Tibial artery (tissue), 4 donors: ENCODE measurements at places on chromosomes 6 and 20.

GRCh38 chr6:116766506-116767176 lies 1.1 kb upstream of the FAM162B start:
- DNase-seq = no peak

- DNase-seq = no peak
Observed at GRCh38 chr6:165588515-165588914, 74.5 kb downstream of the PDE10A start.

DNA sequence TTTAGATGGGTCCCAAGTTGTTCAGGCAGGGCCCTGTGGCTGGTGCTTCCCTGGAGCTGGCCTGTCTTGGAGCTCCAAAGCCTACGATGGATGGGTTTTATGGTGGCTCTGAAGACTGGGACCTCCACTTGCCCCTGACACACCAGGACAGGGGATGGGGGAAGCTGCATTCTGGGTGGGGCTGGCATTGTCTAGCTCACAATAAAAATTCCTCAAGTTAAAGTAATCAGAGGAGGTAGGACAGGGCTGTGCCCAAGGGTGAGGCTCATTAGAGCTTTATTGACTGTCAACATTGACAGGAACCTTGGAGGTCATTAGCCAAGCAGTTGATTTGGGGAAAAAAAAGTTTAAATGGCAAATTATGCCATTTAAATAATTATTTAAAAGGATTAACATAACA lies 35.7 kb downstream of the TFAP2C start:
- no peak for DNase-seq

DNA sequence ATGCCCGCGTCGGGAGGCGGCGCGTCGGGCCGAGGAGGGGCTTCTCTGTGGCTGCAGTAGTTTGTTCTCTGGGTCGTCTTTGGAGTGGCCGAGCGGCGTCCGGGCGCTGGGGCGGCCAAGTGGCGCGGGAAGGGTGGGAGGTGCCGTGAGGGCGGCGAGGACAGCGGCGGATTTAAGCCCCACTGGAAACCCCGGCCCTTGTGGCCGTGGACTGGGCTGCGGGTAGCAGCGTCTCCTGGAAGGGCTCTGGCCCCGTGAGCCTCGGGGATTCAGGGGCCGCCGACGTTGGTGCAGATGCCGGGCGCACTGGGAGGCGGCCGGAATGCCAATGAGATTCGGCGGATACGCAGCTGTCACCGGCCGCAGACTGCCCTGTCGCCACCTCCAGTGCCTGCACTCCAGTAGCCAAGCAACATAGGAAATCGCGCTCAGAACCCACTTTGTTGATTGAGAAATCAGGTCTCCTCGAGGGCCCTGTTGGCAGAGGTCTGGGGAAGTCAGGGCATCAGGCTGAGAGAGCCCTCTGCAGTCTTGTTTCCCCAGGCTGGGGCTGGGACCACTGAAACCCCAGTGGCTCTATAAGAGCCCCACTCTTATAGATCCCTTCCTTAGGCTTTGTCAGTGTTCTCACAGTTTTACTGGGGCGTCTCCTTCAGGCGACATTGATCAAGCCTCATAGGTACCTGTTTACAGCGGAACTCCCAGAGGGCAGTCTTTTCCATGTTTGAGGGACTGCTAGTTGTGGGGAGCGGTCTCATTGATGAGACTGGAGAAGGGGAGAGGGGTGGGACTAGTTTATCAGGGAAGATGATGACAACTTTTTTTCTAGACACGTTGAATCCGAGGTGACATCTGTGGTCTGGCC lies 642 bp downstream of the GZF1 start:
- peak; percentile 49 for DNase-seq

DNA sequence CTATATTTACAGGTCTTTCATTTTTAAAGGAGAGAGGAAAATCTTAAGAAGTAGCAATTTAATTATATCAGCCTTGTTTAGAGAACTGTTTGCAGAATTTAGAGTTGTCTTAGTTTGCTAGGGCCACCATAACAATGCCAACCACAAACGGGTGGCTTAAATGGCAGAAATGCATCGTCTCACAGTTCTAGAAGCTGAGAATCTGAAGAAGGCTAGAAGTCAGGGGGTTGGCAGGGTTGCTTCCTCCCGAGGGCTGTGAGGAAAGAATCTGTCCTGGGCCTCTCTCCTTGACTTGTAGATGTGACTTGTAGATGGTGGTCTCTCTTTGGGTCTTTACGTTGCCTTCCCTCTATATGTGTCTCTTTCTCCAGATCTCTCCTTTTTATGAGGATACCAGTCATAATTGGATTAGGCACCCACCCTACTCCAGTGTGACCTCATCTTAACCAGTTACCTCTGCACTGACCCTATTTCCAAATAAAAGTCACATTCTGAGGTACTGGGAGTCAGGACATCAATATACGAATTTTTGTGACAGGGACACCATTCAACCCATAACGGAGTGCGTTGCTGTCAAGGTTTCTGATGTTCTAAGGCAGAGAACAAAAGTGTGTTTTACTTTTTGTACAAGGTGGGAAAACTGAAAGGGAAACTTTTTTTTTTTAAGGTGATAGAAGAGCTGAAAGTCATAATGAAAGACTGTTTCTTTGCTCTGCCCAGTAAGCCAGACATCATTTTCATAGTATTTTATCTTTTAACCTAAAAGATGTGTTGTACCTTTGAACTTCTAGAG lies 84.4 kb downstream of the SAMD3 start:
- DNase-seq = no peak

DNA sequence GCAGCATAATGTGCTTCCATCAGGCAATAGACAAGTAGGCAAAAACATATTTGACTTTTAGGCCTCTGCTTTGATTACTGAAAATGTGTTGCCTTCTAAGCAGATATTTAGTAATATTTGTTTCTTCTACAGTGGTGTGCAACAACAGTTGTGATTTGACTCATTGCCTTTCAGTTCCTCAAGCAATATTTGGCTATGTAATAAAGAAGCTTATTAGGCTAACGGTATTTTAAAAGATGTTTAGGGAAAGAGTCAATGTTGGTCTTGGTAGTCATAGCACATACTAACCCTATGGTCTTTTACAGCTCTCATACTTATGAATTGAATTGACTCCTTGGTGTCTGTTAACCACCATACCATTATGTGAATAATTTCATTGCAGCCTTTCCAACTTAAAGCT lies 124.1 kb downstream of the GRIK2 start:
- no peak for DNase-seq

- peak; percentile 93 for DNase-seq
Observed at GRCh38 chr6:110415086-110415916, at the start of gene DDO. Gene DDO, minus strand, starts transcription at chr6:110415575. Its CDS starts 2,113 bp downstream, at chr6:110413462.

DNA sequence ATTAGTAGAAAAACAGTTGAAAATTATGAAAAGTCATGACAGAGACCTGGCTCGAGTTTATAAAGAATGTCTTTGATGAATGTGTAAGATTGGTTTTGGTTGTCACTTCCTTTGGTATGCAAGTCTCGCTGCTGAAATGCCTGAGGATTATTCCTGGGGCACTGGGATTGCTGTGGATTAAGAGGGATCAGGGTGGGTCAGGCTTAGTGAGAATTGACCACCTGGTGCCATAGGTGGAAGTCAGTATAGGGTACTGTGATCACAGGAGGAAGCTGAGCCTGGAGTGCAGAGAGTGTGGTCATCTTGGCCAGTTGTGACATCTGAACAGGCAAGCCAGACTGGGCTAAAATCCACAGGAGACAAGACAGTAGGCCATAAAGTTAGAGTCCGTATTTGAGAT lies 34.9 kb downstream of the CEP43 start:
- no peak for DNase-seq

DNA sequence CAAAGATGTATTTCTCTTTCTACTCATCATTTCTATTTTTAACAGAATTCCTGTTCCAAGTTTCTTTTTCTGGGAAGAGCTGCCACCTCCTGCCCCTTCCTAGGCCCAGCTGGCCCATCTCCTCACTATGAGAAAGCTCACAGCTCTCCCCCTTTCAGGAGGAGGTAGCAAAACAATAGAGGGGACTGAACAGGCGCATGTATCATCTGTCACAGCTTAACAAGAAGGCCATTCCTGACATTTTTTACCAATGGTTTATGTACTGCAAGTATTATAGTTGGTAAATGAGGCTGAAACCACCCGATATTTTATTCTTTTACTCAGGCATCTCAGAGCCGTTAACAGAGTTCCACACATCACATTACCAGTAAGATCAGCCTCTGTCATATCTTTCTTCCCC lies 103.7 kb upstream of the MTHFD1L start:
- no peak for DNase-seq

DNA sequence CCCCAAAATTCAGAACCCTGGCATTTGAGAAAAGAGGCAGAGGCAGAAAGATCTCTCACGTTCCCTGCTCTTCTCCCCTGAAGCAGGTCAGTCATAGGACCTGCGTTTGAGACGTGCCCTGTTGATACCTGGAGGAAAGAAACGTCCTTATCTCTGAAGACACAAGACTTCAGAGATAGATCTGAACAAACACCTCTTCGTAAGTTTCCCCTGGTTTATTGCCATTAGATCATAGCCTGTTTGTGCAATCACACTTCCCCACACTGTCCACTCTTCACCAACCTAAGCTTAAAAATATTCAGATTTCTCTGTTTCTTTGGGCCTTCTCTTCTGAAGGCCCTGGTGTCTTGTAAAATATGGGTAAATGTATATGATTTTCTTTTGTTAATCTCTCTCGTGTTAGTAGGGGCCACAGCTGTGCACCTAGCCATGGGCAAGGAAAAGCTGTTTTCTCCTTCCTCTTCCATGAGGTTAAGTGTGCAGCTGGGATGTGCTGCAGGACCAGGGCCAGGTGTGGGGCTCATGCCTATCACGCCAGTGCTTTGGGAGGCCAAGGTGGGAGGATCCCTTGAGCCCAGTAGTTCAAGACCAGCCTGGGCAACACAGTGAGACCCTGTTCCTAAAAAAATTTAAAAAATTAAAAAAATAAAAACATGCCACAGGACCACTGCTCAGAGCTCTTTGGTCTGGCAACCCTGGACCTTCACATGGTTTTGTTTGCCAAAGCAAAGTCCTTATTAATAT lies 4.7 kb upstream of the SLC22A2 start:
- DNase-seq = no peak

GRCh38 chr6:37310966-37311365 lies 42.8 kb upstream of the RNF8 start:
- DNase-seq = no peak

GRCh38 chr6:53439556-53439955 lies 90.8 kb upstream of the ELOVL5 start:
- no peak for DNase-seq

DNA sequence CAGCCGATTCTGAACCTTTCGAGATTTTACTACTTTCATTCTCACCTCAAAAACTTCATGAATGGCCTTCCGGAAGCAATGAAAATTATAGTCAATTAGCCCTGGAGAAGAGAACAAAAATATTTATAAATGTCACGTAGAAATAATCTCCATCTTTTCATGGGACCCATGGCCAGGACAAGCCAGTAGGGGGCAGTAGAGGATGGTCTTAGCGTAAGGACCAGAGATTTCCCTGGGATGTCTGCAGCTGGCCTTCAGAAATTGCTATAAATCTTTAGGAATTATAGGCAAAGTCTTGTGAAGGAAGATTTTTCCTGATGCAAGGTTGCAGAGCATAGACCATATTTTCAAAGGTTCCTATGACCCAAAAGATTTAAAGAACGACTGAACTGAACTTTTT lies 15.6 kb upstream of the UBE2J1 start:
- DNase-seq = peak; percentile 72

DNA sequence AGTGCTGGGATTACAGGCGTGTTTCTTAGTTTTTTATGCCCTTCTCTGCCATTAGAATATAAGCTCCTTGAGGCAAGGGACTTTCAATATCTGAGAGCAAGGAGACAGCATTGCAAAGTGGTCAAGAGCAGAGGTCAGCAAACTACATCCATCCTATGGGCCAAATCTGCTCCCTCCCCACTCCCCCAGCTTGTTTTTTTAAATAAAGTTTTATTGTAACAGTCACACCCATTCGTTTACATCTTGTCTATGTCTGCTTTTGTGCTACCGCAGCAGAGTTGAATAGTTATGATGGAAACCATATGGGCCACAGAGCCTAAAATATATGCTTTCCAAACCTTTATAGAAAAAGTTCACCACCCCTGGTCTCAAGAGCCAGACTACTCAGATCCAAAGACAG lies 227.9 kb downstream of the EYA2 start:
- DNase-seq = no peak

DNA sequence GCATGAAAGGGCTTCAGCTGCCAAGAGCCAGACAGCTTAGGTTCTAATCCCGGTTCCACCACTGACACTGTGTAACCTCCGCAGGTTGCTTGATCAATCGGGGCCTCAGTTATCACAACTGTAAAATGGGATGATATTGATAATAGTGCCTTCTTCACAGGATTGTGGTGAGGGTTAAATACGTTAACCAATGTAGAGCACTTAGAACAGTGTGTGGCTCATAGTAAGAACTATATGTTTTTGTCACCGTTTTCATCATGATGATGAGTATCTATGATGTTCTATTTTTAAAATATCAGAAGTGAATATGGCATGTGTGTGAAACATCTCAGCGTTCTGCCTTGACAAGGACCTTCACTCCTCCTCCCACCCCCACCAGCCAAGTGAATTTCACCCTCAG lies 10.3 kb upstream of the MAPK13 start:
- DNase-seq = no peak

- no peak for DNase-seq
Observed at GRCh38 chr6:83767033-83767432, 58.1 kb upstream of the SNAP91 start.

DNA sequence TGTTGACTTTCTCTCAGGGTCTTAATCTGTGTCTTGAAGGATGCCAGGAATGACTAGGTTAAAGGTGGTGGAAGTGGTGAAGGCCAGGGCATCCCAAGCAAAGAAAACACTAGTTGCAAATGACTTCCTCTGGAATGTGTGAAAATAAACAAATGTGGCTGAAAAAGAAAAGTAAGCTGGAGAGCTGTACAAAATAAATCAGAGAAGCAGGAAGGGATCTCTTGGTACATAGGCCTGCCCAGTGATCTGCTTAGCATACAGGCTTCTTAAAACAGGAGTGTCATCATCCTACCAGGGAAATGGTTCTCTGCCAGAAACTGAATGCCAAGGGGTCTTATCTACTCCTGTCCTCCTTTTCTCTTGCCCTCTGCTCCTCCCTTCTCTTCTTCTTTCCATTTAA lies 1616.0 kb downstream of the KHDRBS2 start:
- no peak for DNase-seq

- DNase-seq = no peak
Observed at GRCh38 chr6:63630466-63630865, 5.1 kb upstream of the PHF3 start.

GRCh38 chr20:22776369-22776768 lies 192.0 kb upstream of the FOXA2 start:
- DNase-seq = no peak
